Caki2 (cell line): ENCODE measurements at places on chromosomes 11 and 22. TPM values are rescaled to one million over a fixed set of nuclear protein-coding genes. Genes with fewer than 3 reads are reported as not detected.

Gene C11orf42
- total RNA-seq: not detected in 2 replicates

Gene FOLR3
- total RNA-seq: not detected in 2 replicates

Gene MMP27
- not detected in 2 replicates for total RNA-seq

Gene SLC22A12
- total RNA-seq: not detected in 2 replicates

Gene CTR9
- total RNA-seq: 5.0 and 6.9 TPM in 2 replicates

Gene ZPR1
- total RNA-seq: 56.4 and 85.8 TPM in 2 replicates

Gene EMID1
- total RNA-seq: 0.37 and 1.6 TPM in 2 replicates

Gene VWA5A
- total RNA-seq: 6.9 and 10.6 TPM in 2 replicates

Gene PRSS23
- total RNA-seq: 47.9 and 67.9 TPM in 2 replicates

Gene WT1
- total RNA-seq: 0.64 TPM in 1 of 2 replicates, not detected in the other

Gene TBX10
- total RNA-seq: not detected in 2 replicates

Gene CD3G
- total RNA-seq: not detected in 2 replicates

Gene CCDC81
- total RNA-seq: 0.51 TPM in 1 of 2 replicates, not detected in the other

Gene DGCR6
- 8.2 TPM in 1 of 2 replicates, not detected in the other for total RNA-seq

Gene BATF2
- 2.3 TPM in 1 of 2 replicates, not detected in the other for total RNA-seq

Gene KCNK7
- not detected in 2 replicates for total RNA-seq

Gene ST3GAL4
- 44.7 and 54.0 TPM in 2 replicates for total RNA-seq

Gene ANO1
- not detected in 2 replicates for total RNA-seq

Gene SYT8
- total RNA-seq: not detected in 2 replicates

Gene OR51B2
- total RNA-seq: not detected in 2 replicates

Gene BCO2
- 8.1 and 8.9 TPM in 2 replicates for total RNA-seq

Gene DDI1
- not detected in 2 replicates for total RNA-seq

Gene BRMS1
- total RNA-seq: 80.0 and 85.9 TPM in 2 replicates

Gene DDTL
- 0.10 TPM in 1 of 2 replicates, not detected in the other for total RNA-seq

Gene CHRM4
- total RNA-seq: 3.2 TPM in 1 of 2 replicates, not detected in the other

Gene RBX1
- total RNA-seq: 76.9 and 79.4 TPM in 2 replicates

Gene OR2AG2
- total RNA-seq: not detected in 2 replicates

Gene CRYBA4
- not detected in 2 replicates for total RNA-seq

Gene CDC45
- total RNA-seq: 54.6 and 56.3 TPM in 2 replicates

Gene CD3E
- not detected in 2 replicates for total RNA-seq

Gene TSG101
- total RNA-seq: 82.8 and 117 TPM in 2 replicates

Gene NXF1
- 1.5 and 6.3 TPM in 2 replicates for total RNA-seq

Gene GATD1
- total RNA-seq: 27.5 and 45.0 TPM in 2 replicates

Gene ACTN3
- not detected in 2 replicates for total RNA-seq

Gene TNNI2
- not detected in 2 replicates for total RNA-seq

Gene MOGAT2
- not detected in 2 replicates for total RNA-seq

Gene CDC42BPG
- total RNA-seq: 0.12 and 1.1 TPM in 2 replicates

Gene SOX6
- total RNA-seq: 0.78 and 2.1 TPM in 2 replicates

Gene OR8J3
- not detected in 2 replicates for total RNA-seq

Gene CASP5
- total RNA-seq: not detected in 2 replicates

Gene C22orf31
- total RNA-seq: not detected in 2 replicates

Gene TIMP3
- total RNA-seq: 0.14 TPM in 1 of 2 replicates, not detected in the other

Gene MB
- 2.5 and 5.3 TPM in 2 replicates for total RNA-seq

Gene MUC2
- total RNA-seq: not detected in 2 replicates

Gene KCNJ4
- total RNA-seq: 0.20 and 1.5 TPM in 2 replicates

Gene APOBEC3B
- 19.1 and 20.1 TPM in 2 replicates for total RNA-seq
